ENCODE measurements at places on chromosomes 1 and 21.

- DNase-seq: no peak
Observed at GRCh38 chr1:77739235-77739634, 20.4 kb downstream of the USP33 start.

GRCh38 chr1:54545916-54546635 is 2.0 kb upstream of the ACOT11 start:
- no peak for DNase-seq

GRCh38 chr21:28431022-28431421 is 561.7 kb downstream of the LTN1 start:
- no peak for DNase-seq

DNA sequence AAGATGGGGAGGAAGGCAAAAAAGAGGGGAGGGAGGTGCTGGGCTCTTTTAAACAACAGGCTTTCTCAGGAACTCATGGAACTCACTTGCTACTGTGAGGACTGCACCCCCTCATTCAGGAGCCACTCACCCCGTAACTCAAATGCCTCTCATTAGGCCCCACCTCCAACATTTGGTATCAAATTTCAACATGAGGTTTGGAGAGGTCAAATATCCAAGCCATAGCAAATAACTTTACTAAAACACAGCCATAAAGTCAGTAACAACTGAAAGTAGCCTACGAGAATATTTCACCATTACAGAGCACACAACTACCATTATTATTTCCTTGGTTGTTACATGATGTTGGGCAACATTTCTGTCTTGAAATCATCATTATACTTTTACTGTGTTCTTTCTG is 13.1 kb upstream of the DMRTB1 start:
- no peak for DNase-seq

Measured in H9 (cell line).